ENCODE measurements at places on chromosomes 4 and X.
A peak's percentile ranks its signal among the peaks of the same experiment; 100 is the strongest.

- DNase-seq = no peak
These were observed 96.2 kb downstream of the CDS1 start for GRCh38 chr4:84678976-84679744.

DNA sequence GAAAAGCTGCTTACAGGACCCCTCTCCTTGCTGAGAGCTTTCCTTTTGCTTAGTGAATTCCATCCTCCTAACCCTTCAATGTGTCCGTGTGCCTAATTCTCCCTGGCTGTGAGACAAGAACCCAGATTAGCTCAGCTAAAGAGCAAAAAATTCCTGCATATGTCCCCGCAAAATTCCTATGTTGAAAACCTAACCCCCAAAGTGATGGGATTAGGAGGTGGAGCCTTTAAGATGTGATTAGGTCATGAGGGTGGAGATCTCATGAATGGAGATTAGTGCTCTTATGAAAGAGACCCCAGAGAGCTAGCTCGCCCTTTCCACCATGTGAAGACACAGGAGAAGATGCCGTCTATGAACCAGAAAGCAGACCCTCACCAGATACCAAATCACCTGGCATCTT is 503.0 kb upstream of the DIAPH2 start:
- no peak for DNase-seq

DNA sequence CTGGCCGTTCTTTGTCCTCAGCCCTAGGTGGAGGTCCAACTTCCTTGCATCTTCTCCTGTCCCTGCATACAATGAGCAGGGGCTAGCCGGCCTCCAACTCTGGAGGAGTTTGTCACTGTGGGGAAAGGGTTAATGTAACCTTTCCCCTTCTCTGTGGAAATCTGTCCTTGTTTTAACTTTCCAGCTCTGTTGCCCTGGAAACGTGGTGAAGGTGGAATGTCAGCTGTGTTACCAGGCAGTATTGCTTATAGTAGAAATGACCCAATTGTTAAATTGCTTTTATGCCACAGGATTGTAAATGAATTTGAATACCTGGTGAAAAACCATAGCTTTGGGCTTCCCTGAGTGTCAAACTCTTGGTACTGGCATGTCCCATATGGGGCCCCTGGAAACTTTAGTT is 131.6 kb upstream of the SCML1 start:
- DNase-seq = no peak

DNA sequence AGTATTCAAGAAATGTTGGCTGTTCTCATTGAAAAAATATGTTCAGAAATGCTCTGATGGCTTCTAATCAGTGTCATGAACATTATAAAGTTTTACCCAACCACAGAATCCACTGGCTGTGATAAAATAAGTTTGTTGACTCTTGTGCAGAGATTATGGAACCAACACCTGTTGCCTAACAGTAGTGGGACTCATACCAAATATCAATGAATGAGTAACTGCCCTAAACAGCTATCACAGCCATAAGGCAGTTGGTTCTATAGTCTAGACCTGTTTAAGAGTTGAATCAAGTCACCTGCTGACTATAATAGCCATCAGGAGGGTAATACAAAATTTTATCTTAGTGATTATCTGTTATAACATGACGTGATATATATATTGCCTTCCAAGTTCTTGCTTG is 168.3 kb downstream of the ATOH1 start:
- no peak for DNase-seq

GRCh38 chrX:10174810-10175209 is 18.0 kb downstream of the CLCN4 start:
- no peak for DNase-seq

DNA sequence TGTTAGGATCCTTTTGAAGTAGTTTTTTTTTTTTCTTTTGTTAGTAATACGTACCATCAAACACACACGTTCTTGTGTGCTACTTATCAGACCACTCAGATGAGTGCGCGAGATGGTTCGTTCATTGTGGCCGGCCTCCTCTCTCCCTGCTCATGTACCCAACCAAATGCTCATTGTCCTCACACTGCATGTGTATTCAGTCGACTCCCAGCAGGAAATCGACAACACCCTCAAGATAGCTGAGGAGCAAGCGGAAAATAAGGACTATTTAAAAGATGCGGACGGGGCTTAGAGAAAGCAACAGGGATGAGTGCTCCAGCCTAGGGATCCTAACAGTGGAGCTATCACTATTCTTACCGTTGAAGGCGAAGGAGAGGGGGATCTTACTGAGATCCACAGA is 72.9 kb upstream of the GUCY1A1 start:
- DNase-seq = no peak

DNA sequence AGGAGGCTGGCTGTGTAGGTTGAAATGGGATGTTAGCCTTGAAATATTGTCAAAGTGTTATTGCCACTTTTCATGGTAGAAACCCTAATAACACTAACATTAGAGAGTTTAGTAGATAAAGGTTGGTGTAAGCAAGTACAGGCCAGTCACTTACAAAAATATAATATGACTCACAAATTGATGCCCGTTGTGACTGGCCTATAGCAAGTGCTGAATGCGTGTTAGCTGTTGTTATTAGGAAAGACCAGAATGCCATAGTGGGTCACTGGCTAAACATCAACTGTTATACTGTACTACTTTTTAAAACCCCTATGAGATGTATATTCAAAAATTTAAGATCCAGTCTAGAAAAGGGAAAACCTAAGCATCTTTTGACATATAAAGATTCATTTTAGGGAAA is 20.4 kb upstream of the GDPD2 start:
- DNase-seq = no peak

GRCh38 chr4:181077341-181077740 is 1165.9 kb upstream of the TENM3 start:
- DNase-seq = peak; percentile 45

GRCh38 chrX:54482839-54483593 is 13.0 kb downstream of the FGD1 start:
- no peak for DNase-seq

DNA sequence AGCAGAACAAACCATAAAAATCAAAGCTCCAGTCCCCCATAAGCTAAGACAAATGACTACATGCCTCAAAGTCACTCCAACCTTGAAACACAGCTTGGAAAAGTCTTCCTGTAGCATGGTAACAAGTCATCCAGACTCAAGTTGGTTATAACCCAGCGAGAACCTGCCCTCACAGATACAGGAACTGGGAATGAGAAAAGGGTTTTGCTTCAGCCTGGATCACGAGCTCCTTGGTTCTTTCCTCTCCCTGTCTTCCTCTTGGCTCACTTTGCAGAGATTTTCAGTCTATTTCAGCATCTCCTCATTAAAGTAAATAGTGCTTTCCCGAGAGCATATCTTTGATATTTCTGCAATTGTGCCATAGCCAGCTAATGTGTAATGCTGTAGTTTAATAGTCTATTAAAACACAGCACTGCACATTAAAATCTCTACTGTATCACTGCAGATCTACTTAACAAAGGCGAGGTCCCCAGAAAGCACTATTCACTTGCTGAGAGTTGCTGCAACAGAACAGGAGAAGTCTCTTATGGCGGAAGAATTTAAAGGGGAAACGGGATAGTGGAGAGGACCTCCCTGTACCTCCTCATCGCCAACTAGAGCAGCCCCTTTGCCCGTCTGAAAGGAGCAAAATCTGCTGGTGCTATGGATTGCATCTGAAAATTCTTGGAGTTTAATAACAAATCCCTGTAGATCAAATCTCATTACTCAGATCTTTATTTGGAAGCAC is 249.3 kb upstream of the GATB start:
- no peak for DNase-seq

DNA sequence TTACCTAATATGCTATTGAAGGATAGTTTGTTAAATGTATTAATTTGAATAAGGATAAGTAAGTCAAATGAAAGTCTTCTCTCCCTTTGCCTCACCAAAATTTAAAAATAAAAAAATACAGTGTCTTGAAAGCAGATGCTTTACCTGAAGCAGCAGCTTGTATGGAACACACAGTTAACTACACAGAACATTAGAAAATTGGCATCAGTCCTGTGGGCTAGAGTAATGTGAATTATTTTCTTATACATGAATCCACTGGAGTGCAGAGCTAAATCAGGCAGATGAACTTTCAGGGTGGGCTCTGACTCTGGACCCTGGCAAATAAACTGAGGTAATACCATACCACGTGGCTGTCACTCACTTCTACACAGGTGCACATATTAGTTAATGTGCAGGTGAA is 348.0 kb downstream of the FSTL5 start:
- no peak for DNase-seq

GRCh38 chr4:94519019-94519418 is 67.3 kb downstream of the PDLIM5 start:
- DNase-seq = no peak

DNA sequence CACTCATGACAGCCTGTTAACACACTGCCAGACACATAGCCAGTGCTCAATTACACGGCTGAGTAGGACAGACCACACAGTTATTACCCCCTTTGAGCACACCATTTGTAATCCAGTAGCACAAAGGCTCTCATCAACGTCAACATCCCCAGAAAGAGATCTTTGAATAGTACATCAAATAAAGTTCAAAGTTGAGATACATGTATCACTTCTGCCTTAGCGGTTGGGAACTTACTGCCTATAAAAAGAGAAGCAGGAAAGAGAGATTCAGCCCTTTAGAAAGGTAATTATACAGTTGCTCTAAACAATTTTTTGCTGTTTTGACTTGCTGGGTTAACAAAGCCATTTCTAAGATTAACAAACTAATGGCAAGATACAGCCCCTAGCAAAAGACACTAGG is 16.2 kb downstream of the ANXA5 start:
- DNase-seq = no peak

DNA sequence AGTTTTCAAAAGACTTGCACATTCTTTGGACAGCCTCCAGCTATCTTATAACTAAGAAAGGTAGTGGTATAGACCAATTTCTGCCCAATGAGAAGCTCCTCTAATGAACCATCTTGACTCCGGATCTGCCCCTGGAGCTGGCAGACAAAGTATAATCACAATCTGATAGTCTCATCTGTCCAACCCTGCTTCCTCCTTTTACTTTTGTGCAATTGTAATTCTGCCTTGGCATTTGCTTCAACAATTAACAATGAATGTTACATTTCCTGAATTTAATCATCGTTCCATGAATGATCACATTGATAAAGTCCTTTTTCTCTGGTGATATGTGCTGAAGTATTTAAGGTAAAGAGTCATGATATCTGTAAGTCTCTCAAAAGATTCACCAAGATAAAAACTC is 27.8 kb downstream of the FRYL start:
- DNase-seq = no peak

DNA sequence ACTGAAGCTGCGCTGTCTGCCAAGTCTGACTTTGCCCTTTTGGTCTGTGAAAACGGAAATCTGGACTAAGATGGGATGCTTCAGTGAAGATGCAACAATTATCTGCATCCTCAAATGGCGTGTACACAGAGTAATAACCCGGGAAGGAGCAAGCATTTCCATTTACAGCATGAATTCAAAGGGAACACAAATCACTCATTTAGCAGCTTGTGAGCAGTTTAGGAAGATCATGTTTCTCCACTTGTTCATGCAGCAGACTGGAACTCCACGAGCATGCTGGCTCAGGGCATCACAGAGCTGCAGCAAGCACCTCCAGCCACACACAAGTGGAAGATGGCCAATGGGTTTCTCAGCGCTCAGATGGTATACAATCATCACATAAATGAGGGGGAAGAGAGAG is 175.5 kb downstream of the NLGN4X start:
- DNase-seq = no peak

GRCh38 chr4:17260166-17260907 is 251.6 kb downstream of the QDPR start:
- DNase-seq = no peak

GRCh38 chrX:132710656-132711155 is 221.9 kb upstream of the MBNL3 start:
- DNase-seq = no peak

- peak; percentile 93 for DNase-seq
These were observed 27.4 kb downstream of the LEF1 start for GRCh38 chr4:108141213-108141950.

DNA sequence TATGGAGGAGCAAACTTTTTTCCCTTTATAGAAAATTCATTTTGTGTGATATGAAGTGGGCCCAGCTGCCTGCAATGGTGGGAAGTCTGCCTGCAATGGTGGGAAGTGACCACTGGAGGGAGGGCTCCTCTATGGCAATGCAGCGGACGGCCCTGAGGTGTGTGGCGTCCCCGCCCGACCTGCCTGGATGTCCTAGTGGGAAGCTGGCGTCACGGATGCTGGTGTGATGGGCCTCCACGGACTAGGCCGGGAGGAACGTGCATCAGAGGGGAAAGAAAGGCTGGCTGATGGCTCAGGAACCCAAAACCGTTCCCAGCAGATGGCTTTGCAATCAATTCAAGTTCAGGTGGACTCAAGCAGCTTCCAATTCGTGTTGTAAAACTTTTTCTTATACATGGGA is 177.9 kb downstream of the AFAP1 start:
- DNase-seq = peak; percentile 20

- no peak for DNase-seq
These were observed 67.5 kb downstream of the CAMK2D start for GRCh38 chr4:113694008-113694407.

- peak; percentile 59 for DNase-seq
These were observed 16.3 kb downstream of the MAN2B2 start for GRCh38 chr4:6591313-6591712.

- no peak for DNase-seq
These were observed 29.4 kb downstream of the UVSSA start for GRCh38 chr4:1376391-1376840.

GRCh38 chr4:149952101-149952500 is 126.1 kb upstream of the DCLK2 start:
- no peak for DNase-seq

- DNase-seq = peak; percentile 17
These were observed 103.6 kb upstream of the BCOR start for GRCh38 chrX:40201329-40201885.

DNA sequence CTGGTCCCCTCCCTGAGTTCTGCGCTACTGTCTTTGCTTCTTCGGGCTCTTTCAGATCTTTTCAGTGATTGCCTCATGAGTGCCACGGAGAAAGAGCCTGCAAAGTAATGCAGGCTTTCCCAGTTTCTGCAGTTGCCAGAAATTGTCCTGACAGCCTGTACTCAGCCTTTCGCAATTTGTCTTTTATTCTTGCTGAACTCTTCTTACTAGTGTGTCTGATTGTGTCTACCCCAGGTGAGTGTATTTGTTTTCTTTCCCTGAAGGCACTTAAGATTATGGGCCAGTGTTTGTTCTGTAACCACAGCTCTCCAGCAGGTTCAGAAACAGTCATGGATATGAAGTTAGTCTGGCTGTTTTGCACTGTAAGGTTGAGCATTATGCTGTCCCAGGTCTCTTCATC is 47.1 kb downstream of the FAM193A start:
- peak; percentile 21 for DNase-seq

GRCh38 chr4:61407642-61408618 is 207.8 kb downstream of the ADGRL3 start:
- peak; percentile 65 for DNase-seq

DNA sequence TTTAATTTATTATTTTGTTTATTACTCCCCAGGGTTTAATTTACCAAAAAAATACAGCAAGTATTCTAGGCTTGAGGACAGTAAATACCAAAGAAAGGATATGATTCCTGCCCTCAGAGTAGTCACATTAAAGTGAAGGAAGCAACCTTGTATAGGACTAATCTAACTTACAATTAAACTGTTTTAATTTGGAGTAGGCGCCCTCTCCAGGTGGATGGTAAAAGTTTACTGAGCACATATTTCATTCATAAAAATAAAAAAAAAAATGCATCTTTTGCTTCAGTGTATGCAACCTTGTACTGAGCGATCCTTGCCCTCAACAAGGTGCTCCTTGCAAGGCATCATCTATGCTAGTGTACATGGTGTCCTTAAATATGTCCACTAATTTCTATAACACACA is 72.0 kb upstream of the MAGEB16 start:
- DNase-seq = no peak

GRCh38 chr4:47704693-47705325 is 133.1 kb downstream of the CORIN start:
- DNase-seq = peak; percentile 82

GRCh38 chr4:183503497-183504063 is 1.3 kb upstream of the ING2 start:
- peak; percentile 73 for DNase-seq
